ENCODE measurements at places on chromosomes 4 and X.

DNA sequence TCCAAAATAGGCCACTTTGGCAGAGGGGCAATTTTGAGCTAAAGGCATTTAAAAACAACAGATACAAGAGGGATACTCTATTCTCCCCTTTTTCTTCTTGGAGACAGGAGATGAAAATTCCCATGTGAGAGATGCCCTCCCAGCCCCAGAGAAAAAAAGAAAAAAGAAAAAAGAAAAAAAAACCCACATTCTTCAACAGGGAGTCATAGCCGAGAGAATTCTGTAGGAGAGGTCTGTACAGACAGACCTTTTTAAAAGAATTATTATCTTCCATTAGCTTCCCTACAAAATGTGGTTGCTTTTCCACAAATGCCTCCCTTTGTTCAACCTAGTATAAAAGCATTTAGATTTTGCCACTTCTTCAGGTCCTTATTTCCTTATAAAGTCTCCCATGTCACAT, 89.9 kb downstream of the SPCS3 start:
- DNase-seq, result no peak

DNA sequence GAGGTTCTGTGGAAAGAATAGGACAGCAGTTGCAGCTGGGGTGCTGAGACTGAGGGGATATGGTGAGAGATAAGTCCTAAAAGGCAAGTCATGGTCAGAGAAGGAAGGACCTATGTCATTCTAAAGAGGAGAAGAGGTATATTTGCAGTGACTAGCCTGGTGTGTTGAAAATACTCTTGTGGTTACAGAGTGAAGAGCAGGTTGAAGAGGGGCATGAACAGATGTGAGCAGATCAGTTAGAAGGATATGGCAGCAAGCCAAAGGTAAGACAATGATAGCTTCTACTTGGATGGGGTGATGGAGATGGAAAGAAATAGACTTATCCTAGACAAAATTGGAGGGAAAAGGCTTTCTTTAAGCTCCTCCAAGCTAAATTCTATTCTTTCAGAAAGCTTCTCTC, 469.8 kb upstream of the CPEB2 start:
- no peak for DNase-seq

DNA sequence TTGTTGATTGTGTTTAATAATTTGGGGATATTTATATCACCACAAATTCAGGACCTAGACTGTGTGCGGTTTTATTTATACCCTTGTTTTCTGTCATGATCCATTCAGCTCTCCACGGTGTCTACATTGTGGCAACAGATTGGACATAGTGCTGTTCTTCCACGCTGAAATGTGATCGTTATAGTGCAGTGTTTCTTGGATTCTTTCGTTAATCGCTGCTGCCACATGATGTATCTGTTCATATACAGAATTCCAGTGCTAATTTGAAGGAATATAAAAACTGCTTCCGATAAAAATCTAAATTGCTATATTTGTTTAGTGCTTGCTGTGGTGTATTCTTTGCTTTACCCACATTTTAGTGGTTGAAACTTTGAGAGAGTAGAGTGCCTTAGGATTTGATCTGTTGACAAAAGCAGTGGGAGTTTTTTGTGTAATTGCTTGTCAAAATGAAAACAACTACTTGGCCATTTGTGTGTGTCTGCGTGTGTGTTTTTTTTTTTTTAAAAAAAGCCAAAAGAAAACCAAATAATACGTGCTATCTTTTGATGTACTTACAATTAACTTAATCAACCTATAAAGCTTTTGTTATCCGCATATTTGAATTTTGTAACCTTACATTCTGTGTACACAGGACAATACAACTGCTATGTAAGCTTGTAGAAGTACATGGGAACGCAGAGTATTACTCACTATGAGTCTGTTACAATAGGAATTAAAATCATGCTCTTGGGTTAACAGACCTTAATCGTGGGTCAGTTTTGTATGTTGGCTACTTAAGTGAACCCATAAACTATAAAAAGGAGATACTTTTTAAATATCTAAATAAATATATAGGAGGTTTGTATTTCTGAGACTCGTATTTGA, 353.3 kb downstream of the ARHGAP24 start:
- no peak for DNase-seq

DNA sequence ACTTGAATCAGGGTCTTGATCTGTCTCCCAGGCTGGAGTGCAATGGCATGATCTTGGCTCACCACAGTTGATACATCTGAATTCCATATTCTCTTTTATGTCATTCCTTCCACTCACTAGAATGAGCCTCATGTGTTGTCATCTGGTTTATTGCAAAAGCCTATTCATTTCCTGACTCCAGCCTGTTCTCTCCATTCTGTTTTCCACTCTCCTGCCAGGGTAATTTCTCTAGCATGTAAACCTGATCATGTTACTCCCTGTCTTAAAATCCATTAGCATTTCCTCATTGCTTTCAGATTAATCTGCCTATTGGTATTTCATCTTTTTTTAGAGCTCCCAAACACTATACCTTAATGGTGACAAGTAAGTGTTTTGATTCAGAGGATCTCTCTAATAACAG, 4.3 kb upstream of the DDX60L start:
- no peak for DNase-seq

- no peak for DNase-seq
Measured at GRCh38 chr4:40482985-40483647, 146.5 kb downstream of the RBM47 start.

- DNase-seq, result no peak
Measured at GRCh38 chr4:8296491-8296890, 26.9 kb downstream of the HTRA3 start.

DNA sequence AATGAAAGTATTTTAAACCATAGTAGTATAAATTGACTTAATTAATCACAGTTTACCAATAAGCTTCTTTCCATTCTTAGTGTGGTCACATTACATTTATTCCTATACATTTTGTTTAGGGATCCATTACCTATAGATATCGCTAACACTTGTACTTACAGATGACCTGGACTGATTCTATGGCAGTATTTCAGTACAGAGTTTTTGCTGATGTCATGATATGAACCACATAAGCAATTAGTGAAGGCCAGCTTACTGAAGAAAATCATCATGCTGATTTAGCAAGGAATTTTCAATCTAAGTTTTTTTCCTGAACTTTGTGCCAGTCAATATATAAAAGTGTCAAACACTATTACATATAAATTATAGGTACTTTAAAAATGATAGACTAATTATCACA, 113.4 kb upstream of the HPGD start:
- DNase-seq, result no peak

DNA sequence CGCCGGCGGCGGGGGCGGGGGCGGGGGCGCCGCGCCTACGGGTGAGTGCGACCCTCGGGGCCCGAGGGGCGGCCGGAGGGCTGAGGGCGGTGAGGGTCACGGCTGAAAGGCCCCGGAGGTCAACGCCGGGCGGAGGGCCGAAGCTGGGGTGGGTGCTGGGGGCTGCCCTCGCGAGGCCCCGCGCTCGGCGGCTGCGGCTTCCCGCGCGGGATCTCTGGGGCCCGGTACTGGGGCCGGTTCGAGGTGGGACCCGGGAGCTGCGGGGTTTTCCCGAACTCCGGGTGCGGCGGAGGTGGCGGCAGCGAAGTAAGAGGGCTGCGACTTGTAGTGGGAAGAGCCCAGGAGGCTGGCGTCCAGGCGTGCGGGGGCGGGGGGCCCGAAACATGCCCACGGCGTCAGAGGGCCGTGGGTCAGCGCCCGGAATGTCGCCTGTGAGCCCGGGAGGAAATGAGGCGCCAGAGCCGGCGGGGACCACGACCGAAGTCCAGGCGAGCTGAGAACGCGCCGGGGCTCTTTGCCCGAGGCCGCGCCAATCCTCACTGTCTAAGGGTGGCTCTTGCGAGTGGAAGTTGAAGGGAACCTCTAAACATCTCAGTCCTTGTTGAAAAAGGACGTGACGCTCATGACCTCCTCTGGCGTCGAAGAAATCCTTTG, 407 bp downstream of the IL13RA1 start:
- peak; percentile 37 for DNase-seq

GRCh38 chr4:107736037-107736436, 16.0 kb upstream of the PAPSS1 start:
- DNase-seq, result no peak

DNA sequence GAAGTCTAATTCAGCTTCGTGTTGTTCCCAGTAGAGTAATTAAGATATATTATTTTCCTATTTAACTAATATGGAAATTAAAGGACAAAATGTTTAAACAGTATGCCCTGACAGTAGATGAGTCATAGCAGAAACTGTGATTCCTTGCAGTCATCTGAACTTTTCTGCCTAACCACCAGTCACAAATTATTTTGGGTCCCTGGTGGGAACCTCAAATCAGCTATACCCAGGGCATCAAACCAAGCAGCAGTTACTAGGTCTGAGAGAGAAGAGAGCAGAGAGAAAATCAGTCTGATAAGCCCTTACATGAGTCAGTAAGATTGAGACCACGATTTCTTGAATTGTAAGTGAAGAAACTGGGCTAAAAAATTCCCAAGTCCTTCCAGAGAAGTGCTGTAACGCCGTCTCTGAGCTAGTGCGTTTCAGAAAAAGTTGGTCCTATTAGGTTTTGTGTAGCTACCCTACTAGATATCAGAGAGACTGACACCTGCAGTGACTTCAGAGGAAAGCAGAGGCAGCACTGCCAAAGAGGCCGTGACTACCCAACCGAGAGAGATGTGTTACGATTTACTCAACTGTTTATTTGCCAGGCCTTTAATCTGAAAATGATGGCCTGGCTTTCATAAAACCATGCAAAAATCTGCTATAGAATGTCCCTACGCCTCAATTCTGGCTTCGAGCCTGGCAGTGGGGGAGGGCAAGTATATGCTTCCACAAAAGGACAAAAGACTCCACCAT, 21.7 kb upstream of the GPM6A start:
- no peak for DNase-seq

Data from large intestine (tissue), 12 donors.